ENCODE measurements at places on chromosomes 13 and 19.

DNA sequence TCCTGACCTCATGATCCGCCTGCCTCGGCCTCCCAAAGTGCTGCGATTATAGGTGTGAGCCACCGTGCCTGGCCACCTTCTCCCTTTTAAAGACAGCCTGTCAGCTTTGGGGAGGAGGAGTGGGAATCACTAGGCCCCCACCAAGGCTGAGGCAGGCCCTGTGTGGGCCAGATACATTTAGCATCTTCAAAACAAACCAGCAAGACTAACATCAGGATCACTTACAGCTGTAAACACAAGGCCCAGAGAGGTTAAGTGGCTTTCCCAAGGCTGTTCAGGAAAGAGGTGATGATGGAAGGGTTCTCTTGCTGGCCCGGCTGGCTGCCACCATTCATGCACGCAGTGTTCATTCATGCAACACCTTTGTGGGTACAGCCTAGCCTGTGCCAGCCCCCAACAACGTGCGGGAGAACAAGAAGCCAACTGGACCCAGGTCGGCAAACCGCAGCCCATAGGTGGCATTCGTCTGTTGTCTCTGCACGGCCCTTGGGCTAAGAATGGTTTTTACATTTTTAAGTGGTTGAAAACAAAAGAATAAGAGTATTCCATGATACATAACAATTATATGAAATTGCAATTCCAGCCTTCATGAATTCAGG lies 23.0 kb downstream of the IER2 start:
- no peak for DNase-seq

DNA sequence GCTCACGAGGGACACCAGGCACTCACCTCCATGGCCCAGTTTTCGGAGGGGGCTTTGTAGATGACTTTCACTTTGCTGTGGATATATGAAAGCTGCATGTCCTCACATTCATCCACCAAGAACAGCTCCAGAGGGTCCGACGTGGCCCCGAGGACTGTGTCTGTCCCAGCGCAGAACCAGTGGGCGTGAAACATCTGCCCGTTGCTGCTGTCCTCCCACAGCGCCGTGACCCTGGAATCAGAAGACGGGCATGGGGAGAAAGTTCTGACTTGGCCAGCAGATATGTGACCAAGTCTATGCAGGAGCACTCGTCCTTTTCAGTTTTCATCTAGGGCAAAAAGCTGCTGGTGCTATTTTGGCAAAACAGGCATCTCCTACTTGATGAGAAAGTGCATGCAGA lies 29.7 kb upstream of the EIF3G start:
- DNase-seq = no peak

- DNase-seq = no peak
These were observed 89.6 kb upstream of the PCDH8 start for GRCh38 chr13:52938065-52938464.

GRCh38 chr19:45168767-45169351 lies 8.1 kb upstream of the NKPD1 start:
- DNase-seq = no peak

- DNase-seq = no peak
These were observed 349.7 kb downstream of the LIG4 start for GRCh38 chr13:107865643-107866031.

GRCh38 chr13:95535243-95535642 lies 17.3 kb upstream of the CLDN10 start:
- DNase-seq = no peak

- DNase-seq = no peak
These were observed 30.8 kb upstream of the TFDP1 start for GRCh38 chr13:113553511-113554332.

- no peak for DNase-seq
These were observed 205.6 kb downstream of the LHFPL6 start for GRCh38 chr13:39397226-39397895.

DNA sequence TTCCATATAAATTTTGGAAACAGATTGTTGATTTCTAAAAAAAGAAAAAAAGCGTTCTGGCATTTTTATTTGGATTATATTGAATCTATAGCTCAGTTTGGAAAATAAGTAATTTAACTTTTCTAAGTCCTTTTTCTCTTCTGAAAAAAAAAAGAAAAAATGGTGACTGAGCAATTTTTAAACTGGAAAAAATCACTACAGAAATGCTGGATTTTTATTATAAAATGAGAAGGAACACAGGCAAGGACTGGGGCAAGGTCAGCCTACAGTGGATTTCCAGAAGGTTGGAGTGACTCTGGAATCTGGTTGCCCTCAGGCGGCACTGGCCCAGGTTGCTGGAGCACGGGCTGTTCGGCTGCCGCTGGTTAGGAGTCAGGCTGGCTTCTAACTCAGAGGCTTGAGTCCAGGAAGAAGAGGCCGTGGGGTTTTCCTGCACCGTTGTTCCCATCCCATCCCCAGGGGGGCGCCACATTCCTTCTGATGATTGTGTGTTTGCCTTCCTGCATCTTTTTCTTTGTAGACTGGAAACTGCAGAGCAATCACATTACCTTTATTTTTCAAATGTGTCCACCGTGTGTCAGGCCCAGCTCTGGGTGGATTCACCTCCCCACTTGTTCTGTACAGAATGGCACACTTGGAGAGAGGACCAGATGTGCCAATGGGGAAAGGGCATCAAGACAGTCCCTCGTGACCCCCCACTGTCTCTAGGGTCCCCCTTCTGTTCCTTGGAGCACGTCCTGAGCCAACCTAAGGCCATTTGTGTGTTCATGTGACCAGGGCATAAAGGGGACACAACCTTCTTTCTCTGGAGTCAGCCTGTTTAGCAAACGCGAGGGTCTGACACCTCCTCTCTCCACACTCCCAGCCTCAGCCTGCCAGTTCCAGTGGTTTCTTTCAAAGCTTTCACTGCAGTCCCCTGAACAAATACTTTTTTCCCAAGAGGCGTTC lies 44.5 kb upstream of the GTF3A start:
- DNase-seq = peak; percentile 28

GRCh38 chr13:112225429-112226090 lies 150.6 kb upstream of the SPACA7 start:
- DNase-seq = no peak

- no peak for DNase-seq
These were observed 3.8 kb upstream of the ZNF626 start for GRCh38 chr19:20664901-20665781.

- no peak for DNase-seq
These were observed 12.7 kb upstream of the LILRA2 start for GRCh38 chr19:54560881-54561385.

DNA sequence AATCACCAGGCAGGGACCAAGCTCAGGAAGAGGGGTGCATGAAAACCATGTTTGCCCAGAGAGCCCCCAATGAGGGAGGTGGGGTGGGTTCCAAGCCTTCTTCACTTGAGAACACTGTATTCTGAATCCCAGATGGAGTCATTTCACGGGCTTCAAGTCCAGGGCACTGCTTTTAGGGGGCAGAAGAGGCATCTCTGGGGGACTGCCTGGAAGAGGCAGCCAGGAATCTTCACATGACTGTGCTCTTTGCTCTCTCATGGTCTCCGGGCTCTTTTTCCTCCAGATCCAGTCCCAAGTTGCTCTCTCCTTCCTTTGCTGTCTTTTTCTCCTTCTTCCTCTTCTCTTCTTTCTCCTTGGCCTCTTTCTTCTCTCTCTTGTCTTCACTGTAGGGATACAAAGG lies 5.7 kb downstream of the SMIM24 start:
- DNase-seq = no peak

DNA sequence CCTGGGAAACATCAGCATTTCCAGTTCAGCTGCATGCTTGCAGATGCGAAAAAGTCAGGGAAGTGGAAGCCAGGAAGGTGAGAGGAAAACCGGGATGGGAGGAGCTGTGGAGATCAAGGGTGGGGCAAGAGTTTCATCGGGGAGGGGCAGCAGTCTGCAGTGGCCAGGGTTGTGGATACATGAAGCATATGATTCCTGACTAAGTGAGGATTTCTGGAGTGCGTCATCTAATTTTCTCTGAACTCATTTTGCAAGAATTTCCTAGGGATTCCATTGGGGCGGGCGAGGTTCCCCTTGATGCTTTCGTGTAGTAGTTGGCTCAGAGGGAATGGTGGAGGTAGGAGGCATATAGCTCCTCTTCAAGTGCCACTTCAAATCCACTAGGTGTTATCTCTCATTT lies 344.1 kb upstream of the TMTC4 start:
- DNase-seq = no peak

GRCh38 chr19:15379083-15379998 lies at the start of gene AKAP8:
Gene AKAP8, minus strand, starts transcription at chr19:15379787. Its CDS starts 56 bp downstream, at chr19:15379731.
- peak; percentile 99 for DNase-seq

DNA sequence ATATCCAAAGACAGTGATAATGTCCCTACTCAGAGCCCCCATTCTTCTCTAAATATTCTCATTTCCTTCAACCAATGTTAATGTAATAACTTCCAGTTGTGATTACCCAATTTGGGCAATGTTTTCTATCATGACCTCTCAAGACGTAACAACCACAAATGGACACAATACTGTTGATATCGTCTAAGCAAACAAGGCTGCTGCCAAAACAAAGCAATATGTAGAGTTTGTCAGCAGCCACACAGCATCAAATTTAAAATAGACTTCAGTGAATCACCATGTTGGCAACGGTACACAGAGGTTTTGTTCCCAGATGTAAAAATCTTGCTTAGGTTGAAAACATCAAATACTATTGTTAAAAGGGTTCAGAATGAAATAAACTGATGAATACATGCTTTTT lies 205.1 kb downstream of the DACH1 start:
- DNase-seq = no peak

DNA sequence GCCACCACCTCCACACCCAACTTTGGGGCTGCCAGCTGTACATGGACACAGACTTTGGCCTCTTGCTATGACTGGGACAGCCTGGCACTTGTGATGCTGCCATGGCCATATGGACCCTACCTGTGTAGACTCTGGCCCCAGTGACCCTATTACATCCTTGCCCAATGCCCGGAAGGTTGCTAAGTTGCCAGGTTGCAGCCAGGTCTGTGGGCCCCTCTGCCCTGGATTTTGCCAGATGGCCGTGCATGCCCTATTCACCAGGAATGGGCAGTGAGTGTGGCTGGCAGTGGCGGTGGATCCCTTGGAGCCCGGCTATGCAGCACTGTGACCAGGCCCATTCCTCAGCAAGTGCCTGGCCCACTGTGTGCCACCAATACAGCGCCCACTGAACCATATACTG lies 8.9 kb upstream of the SDHAF1 start:
- DNase-seq = no peak

DNA sequence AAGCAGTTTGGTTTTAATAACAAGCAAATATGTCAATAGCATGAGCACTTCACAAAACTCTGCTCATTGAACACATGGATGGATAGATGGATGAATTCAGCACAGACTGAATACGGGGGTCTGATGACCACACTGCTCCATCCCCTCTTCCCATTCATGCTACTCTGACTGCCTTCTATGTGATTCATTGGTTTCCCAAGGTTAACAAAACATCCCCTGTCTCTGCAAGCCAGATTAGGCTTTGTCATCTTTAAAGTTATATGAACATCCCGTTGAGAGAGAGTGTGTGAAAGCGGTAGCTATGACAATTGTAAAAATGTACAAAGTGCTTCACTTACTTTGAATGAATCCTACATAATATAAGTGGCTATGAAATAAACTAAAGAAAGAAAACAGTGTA lies 252.5 kb downstream of the OXGR1 start:
- no peak for DNase-seq

- no peak for DNase-seq
These were observed 25.0 kb downstream of the KLF2 start for GRCh38 chr19:16349551-16350152.

GRCh38 chr13:71242201-71242600 lies 624.8 kb downstream of the DACH1 start:
- no peak for DNase-seq
